ENCODE measurements at places on chromosomes 4 and X. TPM values are rescaled to one million over a fixed set of nuclear protein-coding genes. Genes with fewer than 3 reads are reported as not detected.

DNA sequence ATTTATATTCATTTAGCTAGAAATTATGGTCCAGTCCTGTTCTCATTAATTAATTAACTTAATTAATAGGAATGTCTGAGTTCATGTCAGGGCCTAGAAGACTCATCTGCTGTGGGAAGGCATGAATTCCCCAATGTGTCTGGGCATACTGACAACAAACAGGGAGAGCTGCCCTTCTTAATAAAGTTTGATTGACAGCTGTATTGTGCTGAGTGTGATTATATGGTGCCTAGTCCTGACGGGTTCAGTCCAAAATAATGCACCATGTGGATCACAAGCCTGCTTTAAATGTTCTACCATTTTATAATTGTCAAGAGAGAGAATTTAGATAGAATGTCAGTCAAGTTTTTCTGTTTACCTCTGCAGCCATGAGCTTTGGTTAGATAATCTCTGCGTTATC lies 34.6 kb downstream of the ANXA10 start:
- DNase-seq: no peak

DNA sequence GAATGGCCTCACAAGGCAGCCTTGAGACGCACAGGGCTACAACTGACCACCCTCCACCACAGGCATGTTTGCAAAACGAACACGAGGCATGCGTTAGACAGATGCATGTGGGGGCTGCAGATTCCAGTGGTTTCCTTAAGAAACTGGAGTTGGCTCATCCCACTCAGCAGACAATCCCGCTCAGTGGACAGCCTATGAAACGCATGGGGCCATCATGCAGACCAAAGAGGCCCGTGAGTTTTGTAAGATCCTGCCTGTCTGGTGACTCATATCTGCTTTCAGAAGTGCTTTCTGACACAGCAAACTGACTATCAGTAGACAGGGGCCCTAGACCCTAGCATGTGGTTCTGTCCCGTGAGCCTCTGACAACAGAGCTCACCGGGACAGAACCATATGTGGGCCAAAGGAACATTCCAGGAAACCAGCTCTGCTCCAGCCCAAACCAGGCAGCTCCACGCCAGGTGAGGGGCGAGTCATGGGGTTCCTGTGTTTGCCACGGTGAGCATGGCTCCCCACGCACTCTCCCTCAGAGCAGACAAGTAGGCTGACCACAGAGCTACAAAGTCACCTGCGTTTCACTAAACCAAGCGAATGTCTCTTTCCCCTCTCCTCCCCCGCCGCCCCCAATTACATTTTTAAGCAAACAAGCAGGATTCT lies 74.4 kb downstream of the MTMR1 start:
- no peak for DNase-seq

DNA sequence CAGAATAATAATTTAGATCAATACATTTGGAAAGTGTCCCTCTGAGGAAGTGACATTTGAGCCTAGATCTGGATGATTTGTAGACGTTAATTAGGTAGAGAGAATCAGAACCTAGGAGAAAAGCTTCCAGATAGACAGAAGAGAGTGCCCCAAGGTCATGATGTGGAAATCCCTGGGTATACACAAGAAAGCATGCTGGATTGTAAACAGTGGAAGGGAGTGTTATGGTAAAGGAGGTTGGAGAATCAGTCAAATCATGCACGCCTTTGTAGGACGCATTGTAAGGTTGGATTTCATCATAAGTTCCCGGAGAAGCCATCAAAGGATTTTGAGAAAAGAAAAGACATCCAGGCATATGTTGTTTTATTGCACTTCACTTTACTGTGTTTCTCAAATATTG lies 156.3 kb downstream of the PARM1 start:
- DNase-seq: no peak

DNA sequence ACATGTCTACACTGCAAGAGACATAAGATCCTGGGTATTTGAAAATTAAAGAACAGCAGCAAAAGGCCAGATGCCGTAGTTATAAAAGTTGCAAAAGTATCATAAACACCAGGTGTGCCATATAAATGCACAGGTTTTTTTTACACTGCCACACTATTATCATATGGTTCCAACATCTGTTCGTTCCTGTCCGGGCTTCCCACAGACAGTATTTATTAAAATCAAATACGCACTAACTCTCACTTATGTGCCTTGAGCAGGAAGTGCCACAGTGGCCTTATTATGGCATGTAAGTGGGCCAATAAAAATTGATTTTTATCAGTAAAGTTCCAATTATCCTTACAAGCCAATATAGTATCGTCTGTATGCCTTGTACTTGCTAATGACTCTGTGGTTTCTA lies 873.2 kb downstream of the RPA4 start:
- no peak for DNase-seq

- no peak for DNase-seq
These were observed 679.2 kb downstream of the NLGN4X start for GRCh38 chrX:5549512-5549911.

GRCh38 chr4:6826781-6827508 lies 44.4 kb downstream of the KIAA0232 start:
- no peak for DNase-seq

- DNase-seq: no peak
These were observed 231.9 kb upstream of the BOD1L1 start for GRCh38 chr4:13859423-13859822.

- DNase-seq: peak; percentile 76
These were observed 586 bp downstream of the HERC5 start for GRCh38 chr4:88457307-88458103.

GRCh38 chrX:117998171-117998570 lies 118.4 kb downstream of the KLHL13 start:
- DNase-seq: no peak

DNA sequence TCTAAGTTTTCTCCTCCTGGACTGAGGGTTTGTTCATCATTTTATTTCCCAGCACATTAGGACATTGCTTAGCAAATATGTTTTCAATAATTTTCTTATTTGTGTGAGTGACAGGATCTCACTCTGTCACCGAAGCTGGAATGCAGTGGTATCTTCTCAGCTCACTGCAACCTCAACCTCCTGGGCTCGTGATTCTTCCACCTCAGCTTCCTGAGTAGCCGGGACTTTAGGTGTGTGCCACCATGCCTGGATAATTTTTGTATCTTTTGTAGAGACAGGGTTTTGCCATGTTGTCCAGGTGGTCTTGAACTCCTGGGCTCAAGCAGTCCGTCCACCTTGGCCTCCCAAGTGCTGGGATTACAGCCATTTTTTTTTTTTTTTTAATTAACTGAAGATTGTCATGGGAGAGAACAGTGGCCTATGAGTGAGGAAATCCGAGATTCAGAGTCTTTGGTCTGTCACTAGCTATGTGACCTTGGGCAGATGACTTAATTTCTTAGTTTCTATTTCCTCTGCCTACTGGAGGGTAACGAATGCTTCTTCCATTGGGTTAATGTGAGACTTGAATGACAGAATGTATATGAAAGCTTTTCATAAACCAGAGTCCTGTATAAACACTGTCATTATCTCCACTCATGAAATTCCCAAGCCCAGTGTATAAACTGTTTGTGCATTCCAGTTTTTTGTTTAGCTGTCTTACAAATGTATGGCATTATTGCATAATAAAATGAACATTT lies 23.9 kb downstream of the MOB1B start:
- DNase-seq: no peak

DNA sequence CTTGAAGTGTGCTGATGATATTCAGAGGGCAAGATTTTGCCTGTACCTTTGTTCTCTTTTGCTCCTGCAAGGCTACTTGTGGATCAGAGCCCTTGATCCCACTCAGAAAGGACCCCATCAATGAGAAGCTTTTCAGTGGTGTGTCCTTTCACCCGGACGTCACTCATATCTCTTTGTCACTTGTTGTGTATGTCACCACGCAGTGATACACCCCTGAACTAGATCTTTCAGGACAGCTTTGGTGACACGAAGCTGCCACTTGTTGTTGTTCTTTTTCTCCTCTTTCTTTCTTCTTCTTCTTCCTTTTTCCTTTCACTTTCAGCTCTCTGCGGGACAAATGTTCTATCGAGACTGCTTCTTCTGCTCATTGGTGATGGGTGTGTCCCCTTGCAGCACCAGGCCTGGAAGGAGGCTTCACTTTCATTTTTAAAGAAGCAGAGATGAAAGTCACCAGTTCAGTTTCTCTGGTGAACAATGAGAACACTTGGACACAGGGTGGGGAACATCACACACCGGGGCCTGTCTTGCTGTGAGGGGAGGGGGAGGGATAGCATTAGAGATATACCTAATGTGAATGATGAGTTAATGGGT lies 83.6 kb downstream of the NBDY start:
- DNase-seq: peak; percentile 46

DNA sequence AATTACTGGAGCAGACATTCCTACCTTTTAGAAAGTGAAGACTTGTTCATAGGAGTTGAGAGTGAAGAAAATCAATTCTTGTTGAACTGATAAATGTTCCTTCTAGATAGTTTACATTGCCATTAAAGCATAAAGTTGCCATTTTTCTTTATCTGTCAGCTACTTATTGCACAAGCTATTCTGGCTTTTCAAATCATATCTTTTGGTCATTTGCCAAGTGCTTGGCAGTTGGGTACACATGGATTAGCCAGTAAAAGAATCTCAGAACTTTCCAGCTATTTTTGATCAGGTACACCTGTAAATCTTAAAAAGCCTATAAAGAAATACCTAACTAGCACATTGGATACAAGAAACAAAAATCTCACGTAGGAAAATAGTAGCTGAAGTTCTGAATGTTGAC lies 56.4 kb upstream of the PNPLA4 start:
- DNase-seq: no peak

- no peak for DNase-seq
These were observed 96.3 kb downstream of the SMIM20 start for GRCh38 chr4:26010304-26010703.

DNA sequence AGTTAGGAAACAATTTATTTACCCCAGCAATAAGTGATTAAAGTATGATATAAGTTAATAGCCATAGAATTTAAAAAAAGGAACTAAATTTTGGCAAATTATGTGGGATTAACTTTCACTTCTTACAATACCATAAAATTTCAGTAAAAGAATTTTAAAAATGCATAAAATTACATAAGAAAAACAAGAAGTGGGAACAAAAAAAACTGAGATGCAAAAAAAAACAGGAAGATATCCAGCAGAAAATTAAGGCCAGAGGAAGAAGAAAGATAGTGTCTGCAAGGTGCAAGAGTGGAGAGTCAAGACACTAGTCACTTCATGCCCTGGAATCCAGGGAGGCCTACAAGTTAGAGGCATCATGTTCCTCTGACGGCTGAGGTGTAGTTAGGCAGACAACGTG lies 184.2 kb downstream of the GASK1B start:
- DNase-seq: no peak

DNA sequence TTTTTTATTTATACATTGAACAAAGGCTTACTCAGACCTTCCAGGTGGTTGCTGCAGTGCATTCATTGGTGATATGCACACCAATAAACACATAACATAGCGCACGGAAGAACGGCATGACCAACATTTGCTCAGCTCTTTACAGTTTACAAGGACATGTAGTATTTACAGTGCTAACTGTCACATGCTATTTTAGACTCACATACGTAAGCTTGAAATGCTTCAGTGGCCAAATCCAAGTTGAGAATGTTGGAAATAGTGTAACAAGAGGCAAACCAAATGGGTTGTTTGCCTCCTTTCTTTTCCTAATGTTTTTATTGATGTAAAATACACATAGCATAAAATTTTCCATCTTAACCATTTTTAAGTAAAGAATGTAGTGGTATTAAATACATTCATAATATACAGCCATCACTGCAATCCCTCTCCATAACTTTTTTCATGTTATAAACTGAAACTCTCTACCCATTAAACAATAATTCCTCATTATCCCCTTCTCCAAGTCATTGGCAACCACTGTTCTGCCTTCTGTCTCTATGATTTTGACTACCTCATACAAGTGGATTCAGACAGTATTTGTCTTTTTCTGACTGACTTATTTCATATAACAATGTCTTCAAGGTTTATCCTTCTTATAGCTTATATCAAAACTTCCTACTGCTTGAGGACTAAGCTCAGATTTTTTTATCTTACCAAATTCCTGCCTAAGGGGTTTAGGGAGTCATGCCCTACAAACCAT lies 1722.9 kb upstream of the AGA start:
- DNase-seq: no peak

Gene ZNF718
- total RNA-seq: 5.0 TPM

Gene NCAPG
- 0.24 TPM for total RNA-seq

Gene SUPT20HL1
- total RNA-seq: not detected

Gene MAGEA8
- not detected for total RNA-seq

Gene TEX11
- not detected for total RNA-seq

Gene LRAT
- 0.16 TPM for total RNA-seq
